ENCODE measurements at places on chromosomes 13 and 19.

GRCh38 chr19:48588670-48589401, 17.7 kb upstream of the SPACA4 start:
- DNase-seq = peak; percentile 98

DNA sequence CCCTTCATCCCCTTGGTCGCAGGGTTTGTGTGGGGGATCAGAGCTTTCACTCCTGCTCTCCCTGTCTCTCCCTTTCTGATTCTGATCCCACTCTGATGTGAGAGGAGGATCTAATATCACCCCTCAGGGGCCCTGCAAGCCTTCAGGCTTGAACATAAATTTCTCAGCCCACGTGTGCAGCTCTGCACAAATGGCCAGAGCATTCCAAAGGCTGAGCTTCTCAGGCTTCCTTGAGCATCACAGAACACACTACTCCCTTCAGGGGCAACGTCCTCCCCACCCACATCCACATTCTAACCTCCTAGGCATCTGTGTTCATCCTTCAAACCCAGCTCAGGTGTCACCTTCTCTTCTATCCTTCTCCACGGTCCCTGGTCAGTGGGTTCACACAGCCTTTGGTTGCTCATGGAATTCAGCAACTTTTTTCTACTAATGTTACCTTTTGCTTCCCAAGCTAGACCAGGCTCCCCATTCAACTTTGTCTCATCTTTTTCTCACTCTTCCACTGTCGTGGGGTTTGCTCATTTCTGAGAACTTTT, 24.4 kb upstream of the DOCK9 start:
- DNase-seq = no peak

- DNase-seq = no peak
These were observed 14.8 kb upstream of the ZNF492 start for GRCh38 chr19:22619371-22619770.

DNA sequence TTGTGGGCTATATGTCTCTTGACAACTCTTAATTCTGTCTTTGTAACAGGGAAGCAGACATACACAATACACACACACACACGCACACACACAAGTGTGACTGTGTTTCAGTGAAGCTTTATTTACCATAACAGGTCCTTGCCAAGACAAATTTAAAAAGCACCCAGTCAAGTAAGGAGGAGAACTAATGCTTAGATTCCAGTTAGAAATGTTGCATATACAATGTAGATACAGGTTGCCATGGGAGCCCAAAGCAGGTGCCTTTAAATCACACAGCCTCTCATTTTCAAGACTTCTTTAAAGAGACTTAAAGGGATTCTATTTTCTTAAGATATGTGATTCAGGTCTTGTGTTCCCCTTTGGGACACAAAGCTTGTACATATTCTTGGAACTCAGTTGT, 1551.9 kb downstream of the EFNB2 start:
- DNase-seq = no peak

DNA sequence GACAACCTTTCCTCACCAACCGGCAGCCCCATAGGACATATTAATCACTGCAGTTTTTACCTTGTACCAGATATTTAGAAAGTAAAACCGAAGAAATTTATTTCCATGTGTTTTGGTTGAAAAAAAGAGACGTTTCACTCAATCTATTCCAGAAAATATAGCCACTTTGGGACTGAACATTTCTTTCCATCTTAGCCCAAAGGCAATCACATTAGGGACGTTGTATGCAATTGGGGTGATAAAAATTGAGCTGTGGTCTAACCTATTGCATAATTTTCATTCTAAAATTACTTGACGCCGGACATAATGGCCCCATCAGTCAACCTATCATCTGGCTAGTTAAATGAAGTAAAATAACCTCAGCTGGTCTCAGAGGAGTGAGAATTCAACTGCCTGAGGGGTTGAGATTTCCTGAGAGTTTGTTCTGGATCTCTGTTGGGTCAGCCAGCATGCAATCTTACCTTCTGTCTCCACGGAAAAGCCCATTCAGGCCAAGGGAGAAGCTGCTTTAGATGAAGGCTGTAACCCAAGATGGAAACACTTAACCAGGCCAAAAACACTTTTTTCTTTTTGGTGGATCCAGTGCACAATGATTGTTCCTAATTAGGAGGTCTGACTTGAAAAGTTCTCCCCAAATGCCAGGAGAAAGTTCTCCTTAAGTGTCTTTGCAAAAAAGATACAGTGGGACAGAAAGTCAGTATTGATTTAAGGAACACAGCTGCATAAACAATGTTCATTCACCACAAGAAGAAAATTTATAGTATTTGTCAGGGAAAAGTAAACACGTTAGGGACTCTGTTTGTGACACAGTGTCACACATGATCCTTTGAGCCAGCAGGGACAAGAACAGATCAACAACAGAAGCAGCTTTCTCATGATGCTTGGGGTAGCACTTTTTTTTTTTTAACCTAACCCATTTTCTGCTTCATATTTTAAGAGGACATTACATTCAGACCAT, 34.1 kb downstream of the DLEU7 start:
- no peak for DNase-seq

- no peak for DNase-seq
These were observed 16.2 kb upstream of the FOXO1 start for GRCh38 chr13:40682449-40683240.

DNA sequence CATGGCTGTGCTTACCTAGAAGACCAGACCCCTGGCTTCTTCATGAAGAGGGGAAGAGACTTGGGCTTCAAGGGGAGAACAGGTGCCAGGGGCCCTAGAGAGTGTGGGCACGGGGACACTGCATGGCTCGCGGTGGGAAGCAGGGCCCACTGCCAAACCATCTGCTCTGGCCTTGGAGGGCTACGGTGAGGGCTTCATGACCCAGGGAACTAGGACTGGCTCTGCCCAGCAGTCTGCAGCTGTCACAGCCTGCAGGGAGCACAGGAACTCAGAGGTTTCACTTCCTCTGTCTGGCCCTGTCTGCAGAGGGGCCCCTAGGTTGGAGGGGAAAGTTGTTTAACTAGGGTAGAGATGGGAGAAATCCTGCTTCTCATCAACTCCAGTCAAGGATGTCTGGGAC, 4.3 kb downstream of the ERCC1 start:
- DNase-seq = no peak

- DNase-seq = no peak
These were observed 1.3 kb downstream of the ITGBL1 start for GRCh38 chr13:101453784-101454201.

GRCh38 chr13:60148918-60149317, 14.8 kb downstream of the DIAPH3 start:
- no peak for DNase-seq

DNA sequence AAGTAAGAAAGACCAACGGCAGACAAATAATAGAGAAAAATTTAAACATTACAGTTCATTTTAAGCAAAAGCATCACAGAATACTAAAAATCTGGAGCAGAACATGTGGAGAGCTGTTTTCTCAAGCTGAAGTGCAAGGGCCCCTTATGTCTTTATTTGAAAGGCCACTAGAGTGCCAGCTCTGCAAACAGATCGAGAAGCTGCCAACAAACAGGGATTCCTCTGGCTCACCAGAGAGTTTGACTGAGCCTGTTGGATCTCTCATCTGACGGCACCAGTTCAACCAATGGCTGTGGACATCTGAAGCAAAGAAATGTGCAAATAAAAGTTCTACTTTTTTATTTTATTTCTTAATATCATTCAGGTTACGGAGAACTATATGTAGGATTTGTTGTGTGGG, 119.7 kb downstream of the COL4A2 start:
- peak; percentile 14 for DNase-seq

GRCh38 chr13:104382951-104383350, 1316.7 kb upstream of the SLC10A2 start:
- no peak for DNase-seq

DNA sequence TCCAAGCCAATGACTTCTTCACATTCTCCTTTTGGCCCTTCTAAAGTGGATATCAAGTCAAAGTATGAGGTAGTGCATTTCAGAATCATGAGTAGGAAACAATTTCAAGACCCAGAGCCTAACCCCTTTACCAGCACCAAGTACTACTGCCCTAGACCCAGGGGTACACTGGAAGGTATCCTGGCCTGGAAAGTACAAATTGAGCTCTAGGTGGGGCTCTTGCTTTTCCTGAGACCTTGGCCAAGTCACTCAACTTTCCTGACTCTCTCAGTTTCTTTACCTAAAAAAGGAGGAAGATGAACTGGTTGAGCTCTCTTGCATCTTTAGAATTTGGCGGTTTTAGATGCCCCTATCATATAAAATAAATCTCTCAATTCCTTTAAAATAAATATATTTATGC, 204.7 kb downstream of the FGF14 start:
- no peak for DNase-seq

GRCh38 chr13:20814224-20814910, 40.6 kb upstream of the EEF1AKMT1 start:
- peak; percentile 80 for DNase-seq

DNA sequence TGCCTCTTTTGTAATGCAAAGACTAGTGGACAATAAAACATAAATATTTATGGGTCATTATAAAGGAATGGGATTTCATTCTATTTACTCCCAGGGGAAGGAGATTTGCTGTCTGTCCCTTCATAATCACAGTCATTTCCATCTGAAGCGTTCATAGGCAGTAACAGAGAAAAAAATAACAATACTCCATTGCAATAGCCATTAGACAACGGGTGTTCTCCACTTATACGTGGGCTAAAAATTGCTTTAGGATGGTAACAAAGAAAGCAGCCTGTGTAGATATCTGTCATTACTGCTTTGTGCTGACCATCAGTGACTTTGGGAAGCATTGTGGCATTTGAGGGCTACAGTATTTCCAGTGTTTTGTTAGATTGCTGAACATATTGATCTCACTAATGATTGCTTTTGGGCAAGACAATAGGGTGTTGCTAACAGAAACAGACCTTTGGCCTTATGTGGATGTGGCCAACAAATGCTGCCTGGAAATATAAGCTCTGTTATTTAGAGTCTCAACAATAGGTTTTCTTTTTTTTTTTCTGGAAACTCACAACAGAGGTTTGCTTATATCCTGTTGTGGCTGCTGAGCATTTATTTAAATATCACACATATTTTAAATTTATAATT, 355.2 kb downstream of the MTUS2 start:
- no peak for DNase-seq

DNA sequence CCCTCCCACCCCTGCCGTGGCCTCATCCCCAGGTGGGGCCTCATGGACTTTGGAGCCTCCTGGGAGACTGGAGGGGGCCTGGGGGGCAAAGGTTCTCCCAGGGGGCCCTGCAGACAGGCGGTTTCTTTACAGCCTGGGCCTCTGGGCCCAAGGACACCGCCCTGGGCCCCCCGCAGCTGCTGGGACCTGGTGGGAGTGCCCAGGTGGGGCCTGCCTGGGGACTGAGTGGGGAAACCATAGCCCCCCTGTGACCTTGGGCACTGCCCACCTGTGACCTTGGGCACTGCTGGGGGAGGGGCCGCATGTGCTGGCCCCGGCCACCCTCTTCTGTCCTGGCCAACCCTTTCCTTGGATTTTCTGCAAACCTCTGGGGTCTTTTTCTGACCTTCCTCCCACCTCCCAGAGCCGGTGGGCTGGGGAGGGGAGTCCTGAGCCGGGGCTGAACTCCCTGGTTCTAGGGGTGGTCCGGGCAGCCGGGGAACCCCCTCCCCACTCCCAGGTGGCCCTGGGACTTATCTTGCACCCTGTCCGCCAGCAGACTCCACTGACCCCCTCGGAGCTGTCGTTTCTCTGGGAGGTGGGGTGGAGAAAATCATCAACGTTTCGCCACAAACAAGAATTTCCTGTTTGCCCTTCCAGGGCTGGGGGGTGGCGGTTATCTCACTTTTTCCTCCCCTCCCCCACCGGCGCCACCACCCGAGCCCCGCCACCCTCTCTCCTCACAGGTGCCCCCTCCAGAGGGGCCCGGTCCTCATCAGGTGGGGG, 27.0 kb downstream of the ARID3A start:
- DNase-seq = no peak

GRCh38 chr19:32692727-32693061, 1.1 kb downstream of the NUDT19 start:
- DNase-seq = no peak

- no peak for DNase-seq
These were observed 663 bp upstream of the GGACT start for GRCh38 chr13:100589178-100589725.

DNA sequence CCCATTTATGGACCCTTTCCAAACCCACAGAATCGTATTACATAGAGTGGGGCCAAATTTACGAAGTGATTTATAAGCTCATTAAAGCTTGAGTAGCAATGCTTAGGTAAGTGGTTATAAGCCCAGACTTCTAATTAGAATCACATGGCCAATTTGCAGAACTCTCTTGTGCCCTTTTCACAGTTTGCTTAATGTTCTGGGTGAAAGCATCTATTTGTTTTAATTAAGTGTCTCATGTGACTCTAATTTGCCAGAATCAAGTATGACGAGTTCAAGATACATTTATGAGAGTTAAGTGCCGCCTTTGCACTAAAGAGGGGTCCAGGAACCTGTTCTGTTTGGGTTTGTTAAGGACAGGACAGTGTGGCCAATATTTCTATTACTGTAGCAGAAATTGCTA, 46.0 kb upstream of the ZNF681 start:
- DNase-seq = no peak

DNA sequence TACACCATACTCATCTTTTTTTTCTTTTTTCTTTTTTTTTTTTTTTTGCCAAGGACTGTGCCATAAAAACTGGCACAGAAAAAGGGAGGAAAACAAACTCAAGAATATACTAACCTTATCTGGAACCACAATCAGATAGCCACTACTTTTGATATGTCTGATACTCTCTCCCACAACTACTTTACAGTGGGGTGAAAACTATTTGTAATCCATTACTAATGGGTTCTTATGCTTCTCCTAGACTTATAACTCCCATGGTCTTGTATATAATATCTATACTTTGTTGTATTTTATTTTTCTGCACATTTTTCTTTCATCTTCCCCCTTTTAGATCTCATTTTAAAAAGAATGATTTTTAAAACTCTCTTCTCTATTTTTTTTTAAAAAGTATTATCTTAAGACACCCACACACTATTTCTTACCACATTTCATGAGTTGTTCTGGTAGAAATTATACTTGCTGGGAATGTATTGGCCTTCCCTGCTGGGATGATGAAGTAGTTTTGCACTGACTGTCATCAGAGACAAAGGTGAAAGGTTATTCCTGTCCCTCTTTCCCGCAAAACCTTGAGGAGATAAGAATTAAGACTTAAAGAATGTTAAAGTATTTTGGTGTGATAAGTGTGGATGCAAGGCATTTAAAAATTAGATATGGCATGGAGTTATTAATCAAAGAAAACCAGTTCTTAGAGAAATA, 146.7 kb upstream of the KLF12 start:
- no peak for DNase-seq

DNA sequence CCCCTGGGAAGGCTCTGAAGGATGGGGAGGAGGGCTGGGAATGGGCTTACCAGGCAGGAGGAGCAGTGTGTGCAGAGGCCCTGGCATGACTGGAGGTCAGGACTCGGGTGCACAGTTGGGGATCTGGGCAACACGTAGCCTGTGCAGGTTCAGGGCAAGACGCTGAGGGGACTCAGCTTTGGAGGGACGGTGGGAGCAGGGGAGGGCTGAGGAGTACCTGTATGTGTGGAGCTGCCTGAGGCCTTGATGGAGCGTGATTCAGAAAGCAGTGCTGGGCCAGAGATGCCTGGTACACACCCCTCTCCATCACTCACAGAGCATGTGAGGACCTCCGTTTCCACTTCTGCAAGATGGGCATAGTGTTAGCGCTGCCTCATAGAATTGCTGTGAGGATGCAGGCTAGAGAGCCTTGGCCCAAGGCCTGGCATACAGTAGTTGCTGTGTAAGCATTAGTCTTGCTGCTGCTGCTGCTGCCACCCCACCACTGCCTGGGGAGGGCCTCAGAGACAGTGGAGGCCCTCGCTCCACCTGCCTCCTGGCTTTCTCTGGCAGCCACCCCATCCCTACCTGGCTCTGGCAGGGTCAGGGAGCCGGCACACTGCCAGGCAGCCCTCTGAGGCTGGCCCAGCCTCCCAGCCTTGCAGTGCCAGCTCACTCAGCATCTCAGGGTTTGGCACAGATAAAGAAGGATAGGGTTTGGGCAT, 2.4 kb downstream of the PAK4 start:
- no peak for DNase-seq
